Activated gamma-delta T cell treated with anti-CD3 and anti-CD28 coated beads, Interleukin-2, amount 50 U/mL, for 16 hours (primary cell): ENCODE measurements at places on chromosomes 6 and 20.

DNA sequence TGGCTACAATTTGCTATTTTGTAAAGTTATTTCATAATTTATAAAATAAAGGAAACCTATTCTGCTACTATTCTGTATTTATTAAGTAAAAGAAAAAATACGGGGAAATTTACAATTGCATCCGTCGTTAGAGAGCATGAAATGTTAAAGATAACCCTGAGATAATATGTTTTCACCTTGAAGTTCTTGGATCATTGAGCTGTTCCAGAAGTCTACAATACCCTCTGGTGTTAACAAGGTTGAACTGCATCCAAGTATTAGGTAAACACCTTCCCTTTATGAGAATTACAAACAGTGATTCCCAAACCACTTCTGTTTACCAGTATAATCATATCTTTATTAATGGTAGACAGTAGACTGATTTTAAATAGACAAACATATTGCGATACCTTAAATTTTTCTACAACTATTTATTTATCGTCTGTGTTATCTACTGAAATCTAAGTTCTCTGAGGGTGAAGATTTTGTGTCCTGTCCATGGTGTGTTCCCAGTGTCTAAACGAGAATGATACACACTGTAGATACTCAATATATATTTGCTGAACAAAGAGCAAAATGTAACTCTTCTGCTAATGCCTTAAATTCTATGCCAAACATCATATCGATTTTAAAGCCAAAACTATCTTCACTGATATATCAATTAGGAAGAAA is 28.2 kb downstream of the TBC1D32 start:
- DNase-seq = no peak

GRCh38 chr6:163802267-163802666 is 387.7 kb downstream of the QKI start:
- DNase-seq = no peak

GRCh38 chr6:92810913-92811312 is 608.4 kb downstream of the EPHA7 start:
- no peak for DNase-seq

- no peak for DNase-seq
Measured at GRCh38 chr20:62195736-62196135, 12.9 kb downstream of the MTG2 start.

DNA sequence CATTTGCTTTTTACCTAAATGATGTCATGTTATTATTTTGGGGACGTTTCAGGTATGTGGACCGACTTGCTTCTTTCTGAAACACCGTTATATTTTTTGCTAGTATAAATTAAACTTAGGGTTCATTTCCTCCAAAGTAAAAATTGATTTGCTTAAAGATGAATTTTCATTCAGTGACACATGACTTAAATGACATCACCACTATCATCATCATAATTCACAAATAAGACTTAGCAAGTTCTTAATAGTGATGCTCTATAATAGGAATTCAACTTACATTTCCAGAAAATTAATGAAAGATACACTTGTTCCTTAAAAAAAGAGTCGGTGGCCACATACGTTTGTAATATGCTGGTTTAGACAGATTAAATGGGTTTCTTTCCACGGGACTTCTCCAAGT is 9.3 kb downstream of the IRF4 start:
- DNase-seq = no peak

- no peak for DNase-seq
Measured at GRCh38 chr6:45491048-45491735, 113.5 kb upstream of the SUPT3H start.

- no peak for DNase-seq
Measured at GRCh38 chr6:117167520-117168271, 97.7 kb upstream of the VGLL2 start.

- DNase-seq = no peak
Measured at GRCh38 chr20:37419774-37420542, 74.0 kb downstream of the SRC start.

- no peak for DNase-seq
Measured at GRCh38 chr6:139577763-139578604, 203.5 kb upstream of the CITED2 start.

- DNase-seq = no peak
Measured at GRCh38 chr6:147979966-147980365, 362.7 kb upstream of the SASH1 start.

GRCh38 chr6:106247293-106247692 is 78.3 kb downstream of the ATG5 start:
- no peak for DNase-seq
